Spinal cord (tissue), 10 donors: ENCODE measurements at places on chromosomes 2 and 18.

GRCh38 chr2:8594731-8595427 is 87.0 kb upstream of the ID2 start:
- no peak for DNase-seq

DNA sequence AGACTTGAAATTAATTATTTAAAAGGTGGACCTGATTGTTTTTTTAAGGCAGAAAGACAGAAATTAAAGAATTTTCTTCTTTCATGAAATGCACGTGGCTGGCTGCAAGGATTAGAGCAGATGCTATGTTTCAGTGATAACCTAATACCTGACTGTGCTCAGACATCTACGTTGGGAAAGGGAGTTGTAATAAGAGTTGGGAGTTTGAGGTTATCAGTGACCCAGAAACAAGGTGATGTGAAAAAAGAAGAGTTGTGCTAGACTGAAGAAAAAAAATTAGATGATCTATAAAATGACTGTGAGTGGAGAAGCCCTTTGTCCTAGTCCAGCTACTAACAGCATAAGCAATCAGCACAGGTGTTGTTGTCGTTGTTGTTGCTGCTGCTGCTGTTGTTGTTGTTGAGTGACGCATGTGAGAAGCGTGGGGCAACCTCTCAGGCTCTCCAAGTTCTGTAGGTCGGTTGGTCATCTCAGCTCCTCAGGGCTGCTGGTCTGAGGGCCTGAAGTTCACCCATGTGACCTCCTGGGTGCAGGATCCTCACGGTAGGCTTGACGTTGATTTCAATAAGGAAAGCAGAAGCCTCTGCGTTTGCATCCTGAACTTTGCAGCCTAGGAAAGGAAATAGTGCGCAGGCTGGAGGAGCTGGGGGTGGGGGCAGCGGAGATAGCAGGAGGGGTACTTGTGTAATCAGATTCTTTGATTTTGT is 7.6 kb downstream of the POU3F3 start:
- DNase-seq: peak; percentile 69

- DNase-seq: no peak
Observed at GRCh38 chr2:195594919-195595694, 61.9 kb upstream of the SLC39A10 start.

DNA sequence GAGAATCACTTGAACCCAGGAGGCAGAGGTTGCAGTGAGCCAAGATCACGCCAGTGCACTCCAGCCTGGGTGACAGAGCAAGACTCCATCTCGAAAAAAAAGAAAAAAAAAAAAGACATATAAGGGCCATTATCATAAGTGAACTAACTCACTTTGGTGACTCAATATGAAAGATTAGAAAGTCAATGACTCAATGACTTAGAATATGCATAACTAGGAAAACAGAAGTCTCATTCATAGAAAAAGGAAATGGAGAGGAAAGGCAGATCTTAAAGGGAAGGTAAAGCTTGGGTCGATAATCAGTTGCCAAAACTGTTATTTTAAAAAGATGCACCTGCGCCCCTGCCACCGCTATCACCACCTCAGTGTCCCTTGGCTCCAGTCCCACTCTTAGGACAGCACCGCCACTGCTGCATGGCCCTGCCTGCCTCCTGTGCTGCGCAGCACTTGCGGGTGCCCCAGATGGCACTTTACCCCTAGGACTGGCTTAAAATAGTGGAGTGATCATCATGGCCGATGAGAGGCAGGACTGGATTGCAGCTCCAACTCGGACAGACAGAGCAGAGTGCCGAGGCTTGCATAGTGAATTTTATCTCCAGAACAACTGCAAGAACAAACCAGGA is 54.7 kb downstream of the INO80D start:
- DNase-seq: no peak

- no peak for DNase-seq
Observed at GRCh38 chr2:215020283-215020682, 118.1 kb downstream of the ABCA12 start.
